ENCODE measurements at places on chromosomes 4 and X.

DNA sequence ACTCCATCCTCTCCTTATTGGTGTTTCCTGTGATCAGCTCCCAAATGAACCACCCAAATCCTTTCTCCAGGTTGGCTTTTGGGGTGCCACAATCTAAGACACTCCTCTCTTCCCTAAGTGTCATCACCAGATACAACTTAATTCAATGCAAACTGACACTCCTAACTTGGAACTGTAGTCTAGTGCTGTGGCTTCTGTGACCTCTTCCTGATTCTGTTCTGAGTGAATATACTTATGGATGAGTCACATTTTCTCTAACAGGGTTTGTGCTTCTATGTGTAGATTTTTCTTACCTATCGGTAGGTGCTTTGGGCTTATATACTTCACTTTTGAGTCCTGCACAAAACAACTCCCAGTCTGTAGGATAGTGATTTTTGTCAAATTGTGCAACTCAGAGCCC, 141.3 kb upstream of the MAOA start:
- no peak for DNase-seq

DNA sequence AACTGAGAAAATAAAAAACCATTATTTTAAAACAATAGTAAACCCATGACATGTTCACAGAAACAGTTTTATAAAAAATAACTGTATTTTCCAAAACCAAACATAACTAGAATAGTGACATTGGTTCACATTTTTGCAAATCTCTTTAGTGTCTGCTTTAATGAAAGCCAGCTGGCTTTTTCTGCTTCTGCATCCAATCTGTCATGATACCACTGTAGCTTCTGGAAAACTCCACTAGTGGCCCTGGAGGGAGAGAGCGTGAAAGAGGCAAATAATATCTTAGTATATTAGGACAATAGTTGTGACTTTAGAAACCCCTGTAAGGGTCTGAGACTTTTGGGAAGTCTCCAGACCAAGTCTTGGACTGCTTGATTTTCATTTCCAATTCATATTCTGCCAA, 31.1 kb downstream of the FGFBP1 start:
- DNase-seq = no peak

- no peak for DNase-seq
Measured at GRCh38 chr4:59979061-59979460, 1221.1 kb upstream of the ADGRL3 start.

DNA sequence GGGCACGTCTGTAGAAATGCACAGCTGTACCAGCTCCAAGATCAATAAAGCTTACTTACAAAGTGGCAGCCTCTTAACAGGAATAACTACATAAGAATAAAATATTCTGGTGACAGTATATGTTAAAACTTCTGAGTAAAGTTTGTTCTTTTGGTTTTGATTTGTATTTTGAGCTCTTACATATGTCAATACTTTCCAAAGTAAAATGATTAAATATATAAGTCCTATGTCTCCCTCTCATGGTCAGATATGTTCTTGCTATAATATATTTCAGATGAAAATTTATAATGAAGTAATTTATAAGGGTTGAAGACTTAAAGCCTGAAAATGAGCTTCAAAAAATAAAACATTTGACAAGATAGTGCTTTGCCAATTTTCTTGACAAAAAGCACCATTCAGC, 254.4 kb downstream of the NPFFR2 start:
- no peak for DNase-seq

DNA sequence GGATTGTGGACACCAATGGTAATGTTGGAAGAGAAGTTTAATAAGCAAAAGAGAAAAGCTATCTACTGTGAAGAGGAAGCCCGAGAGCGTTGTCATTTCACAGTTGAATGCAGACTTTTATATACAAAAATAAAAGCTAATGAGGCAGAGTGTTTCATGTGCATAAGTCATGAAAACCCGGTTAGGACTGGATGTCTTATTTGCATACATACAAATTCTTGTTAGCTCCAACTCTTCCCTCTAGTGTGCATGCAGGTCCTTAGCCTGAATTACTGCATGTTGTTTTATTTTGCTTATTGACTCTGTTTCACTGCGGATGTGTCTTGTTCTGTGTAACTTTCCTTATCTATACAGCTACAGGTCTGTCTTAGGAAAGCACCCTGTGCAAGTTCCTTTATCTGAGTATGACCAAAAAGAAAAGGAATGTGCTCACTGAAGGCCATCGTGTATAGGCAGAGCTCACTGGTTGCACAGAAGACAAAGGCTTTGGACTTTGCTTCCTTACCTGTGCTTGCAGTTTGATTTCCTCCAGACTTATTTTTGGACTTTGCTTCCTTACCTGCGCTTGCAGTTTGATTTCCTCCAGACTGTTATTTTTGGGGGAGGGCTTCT, 25.1 kb upstream of the UGT2B11 start:
- no peak for DNase-seq

DNA sequence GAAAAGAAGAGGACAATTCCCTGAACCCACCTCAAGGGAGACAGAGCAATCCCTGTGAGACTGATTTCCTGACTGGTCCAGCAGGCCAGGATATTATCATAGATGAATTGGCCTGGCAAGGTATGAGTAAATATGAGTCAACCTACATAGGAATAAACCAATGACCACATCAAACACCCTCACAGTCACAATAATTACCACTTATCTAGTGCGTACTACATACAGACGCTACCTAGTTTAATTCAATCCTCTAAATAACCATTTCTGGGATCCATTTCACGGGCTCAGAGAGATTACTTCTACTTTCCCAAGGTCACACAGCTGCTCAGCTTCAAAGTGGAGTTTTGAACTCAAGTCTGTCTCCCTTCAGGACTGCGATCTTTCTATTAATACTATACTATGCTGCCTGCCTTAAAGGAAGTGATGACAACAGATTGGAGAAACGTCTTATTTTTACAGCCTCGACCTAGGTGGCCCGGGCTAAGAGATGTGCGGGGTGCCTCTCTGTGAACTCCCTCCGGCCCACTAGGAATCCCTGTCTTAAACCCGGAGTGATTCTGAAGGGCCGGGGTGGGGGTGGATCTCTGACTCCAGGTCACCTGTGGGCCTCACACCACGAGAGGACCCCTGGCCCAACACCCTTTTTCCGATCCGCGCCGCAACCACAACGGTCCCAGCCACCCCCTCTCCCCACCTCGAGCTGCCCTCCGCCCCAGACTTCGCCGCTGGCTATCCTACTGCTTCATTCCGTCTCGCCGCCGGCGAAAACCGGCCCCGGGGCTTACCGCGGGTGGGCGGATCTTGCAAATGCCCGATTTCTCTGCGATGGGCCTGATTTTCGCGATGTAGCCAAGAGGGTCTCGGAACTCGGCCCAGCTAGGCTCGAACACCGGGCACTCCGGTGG, 800 bp downstream of the KDM5C start:
- DNase-seq = no peak

DNA sequence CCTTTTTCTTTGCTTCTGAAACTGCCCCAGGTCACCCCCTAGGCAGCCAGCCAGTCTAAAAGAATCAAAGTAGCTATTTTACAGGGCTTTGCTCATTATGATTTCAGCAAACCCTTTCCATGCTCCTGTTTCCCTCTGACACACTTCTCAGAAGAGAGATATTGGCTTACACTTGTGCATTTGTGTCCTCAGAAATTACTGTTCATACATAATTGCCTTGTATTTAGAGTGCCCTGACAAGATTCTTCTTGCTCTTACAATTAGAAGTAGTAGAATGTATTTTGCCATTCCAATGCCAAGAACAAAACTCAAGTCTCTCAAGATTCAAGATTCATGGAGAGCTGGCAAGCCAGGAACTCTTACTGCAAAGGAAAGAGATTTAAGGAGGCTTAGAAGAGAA, 531.0 kb upstream of the ZFP42 start:
- no peak for DNase-seq

GRCh38 chrX:47991263-47992094, 12.3 kb downstream of the ZNF182 start:
- no peak for DNase-seq

GRCh38 chr4:121472937-121473721, 92.3 kb upstream of the QRFPR start:
- no peak for DNase-seq

DNA sequence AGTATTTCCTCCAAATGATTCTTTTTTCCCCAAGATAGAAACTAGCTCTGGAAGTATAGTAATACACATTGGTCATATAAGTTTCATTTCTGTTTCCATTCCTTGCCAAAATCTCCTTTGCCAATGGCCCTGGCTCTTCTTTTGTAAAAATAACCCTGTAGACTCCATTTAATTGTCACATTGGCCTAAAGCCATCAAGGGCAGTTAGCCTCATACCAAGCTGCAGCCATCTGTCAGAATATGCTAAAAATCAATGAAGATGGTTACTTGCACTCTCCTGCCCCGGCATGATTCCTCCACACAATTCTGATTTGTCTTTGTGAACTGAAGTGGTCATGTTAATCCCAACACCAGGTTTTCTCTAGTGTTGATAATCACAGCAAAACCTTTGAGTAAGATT, 380.5 kb downstream of the SH2D1A start:
- no peak for DNase-seq

- no peak for DNase-seq
Measured at GRCh38 chr4:96352051-96352517, 512.2 kb downstream of the PDHA2 start.

Measured in posterior cingulate gyrus (tissue), 11 donors.